Activated CD4-positive, alpha-beta T cell treated with anti-CD3 and anti-CD28 coated beads, Interleukin-2, amount 50 U/mL, for 24 hours (primary cell): ENCODE measurements at places on chromosomes 7 and 10.

DNA sequence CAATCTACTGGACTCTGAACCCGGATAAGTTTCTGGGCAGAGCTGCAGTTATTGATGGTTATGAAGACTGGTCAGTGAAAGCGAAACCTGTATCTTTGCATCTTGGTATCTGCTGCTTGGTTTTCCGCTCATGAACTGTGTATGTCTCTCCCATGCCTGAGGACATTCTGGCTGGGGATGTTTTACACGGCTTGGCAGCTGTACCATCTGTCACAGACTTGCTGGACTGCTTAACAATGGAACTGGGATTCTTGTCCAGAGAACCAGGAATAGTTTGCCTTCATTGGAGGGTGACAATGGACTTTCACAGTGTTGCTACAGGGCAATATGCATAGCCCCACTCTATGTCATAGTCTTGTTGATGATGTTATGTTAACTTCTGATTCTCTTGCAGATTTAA, 119.9 kb upstream of the TMEM106B start:
- no peak for DNase-seq

DNA sequence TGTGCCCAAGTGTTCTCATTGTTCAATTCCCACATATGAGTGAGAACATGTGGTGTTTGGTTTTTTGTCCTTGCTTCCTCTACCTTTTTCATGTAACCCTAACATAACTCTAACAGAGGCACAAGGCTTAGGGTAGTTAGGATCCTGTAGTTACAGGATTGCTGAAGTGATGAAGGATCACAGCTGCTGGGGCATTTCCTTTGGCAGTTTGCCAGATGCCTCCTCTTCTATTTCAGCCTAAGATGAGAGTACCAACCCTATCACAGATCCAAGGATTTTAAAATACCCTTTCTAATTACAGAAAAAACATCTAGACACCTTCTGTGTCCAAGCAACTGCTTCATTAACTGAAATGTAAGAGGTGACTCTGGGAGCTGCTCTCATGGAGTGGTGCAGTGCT, 141.7 kb upstream of the COL1A2 start:
- DNase-seq, result no peak

- DNase-seq, result no peak
Measured at GRCh38 chr10:128884496-128885072, 582.5 kb upstream of the MGMT start.

DNA sequence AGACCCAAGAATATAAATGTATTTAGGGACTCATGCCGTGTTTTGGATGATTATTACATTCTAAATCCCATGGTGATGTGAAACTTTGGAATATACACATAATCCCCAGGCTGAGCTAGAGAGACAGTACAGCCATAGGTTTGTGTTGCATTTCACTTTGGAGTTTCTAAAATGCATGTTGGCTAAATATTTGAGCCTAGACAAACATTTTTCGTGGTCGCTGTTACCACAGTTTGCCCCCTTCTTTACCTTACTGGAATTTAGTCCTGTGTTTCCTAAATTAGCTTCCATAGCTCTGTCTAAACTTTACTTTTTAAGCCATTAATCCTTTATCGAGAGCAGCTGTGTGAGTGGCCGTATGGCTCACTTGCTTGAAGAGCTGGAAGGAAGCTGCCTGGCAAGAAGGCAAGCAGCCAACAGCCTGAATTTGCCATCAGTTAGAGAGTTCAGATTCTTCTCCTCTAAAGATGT, 192.0 kb downstream of the BICC1 start:
- no peak for DNase-seq

DNA sequence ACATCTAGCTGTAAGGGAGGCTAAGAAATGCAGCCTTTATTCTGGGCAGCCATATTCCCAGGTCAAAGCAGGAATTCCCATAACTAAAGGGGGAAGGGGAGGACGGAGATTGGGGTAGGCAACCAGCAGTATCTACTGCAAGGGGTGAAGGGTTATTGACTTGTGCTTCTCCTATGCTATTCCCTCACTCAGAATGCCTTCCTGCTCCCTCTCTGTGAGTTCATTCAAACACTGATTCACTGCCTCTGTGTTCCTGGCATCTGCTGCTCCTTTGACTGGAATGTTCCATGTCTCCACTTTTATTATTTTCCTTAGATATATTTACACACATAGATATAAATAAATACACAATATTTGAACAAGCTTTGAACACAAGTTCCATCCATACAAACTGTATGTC, 11.1 kb downstream of the HTR7 start:
- no peak for DNase-seq

DNA sequence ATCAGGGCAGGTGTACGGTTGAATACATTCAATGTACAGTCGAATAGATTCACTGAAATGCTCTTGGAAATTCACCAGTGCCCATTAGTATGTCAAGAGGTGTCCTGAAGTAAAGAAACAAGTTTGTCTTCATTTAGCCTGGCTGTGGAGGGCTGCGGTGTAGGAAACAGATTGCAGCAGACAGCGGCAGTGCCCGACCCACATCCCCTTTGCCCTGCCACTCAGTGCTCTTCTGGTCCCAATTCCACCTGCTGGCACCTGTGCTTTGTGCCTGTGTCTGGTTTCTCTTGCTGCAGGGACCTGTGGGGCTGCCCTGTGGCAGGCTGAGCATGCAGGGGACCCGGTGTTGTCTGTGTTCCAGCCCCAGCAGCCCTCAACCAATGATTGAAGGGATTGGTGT, 183.7 kb downstream of the RPS24 start:
- DNase-seq, result no peak
